ENCODE measurements at places on chromosomes 6 and 20.

- DNase-seq = no peak
These were observed at the start of gene MYLK2 for GRCh38 chr20:31819083-31819784. Gene MYLK2 (plus strand): TSS chr20:31819356. CDS start chr20:31819581, 225 bp downstream.

DNA sequence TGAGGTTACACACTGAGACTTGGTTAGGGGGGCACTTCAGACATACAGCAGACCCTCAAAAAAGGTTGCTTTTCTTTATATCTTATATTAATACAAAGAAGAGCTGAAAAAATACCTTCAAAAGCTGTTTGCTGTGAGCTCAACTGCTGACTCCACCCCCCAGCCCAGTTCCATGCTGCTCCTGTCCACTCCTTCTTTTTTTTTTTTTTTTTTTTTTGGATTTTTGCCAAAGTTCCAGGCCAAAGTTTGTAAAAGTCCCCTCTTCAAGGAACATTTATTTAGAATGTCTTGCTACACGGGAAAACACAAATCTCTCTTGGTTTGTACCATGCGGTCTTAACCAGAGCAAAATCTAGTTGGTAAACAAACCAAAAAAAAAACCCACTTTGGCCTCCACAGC lies 85.3 kb upstream of the AKAP12 start:
- DNase-seq = no peak

- no peak for DNase-seq
These were observed 6.3 kb downstream of the MAPK14 start for GRCh38 chr6:36033935-36034334.

DNA sequence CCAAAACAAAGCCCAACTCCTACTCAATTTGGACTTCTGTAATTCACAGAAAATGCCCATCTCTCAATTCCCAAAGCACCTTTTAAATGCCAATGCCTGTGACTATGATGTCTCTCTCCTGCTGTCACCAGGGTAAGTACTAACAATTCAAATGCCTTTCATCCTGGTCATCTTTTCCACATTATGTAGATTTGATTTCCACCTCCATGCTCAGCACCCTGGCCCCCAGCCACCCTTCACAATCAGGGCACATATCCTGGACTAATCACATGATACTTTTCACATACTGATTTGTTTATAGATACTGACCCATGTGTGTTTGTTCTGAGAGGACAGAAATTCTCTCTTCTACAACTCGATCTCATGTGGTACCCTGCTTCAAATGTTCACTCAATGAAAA lies 236.3 kb downstream of the PTPRK start:
- no peak for DNase-seq

DNA sequence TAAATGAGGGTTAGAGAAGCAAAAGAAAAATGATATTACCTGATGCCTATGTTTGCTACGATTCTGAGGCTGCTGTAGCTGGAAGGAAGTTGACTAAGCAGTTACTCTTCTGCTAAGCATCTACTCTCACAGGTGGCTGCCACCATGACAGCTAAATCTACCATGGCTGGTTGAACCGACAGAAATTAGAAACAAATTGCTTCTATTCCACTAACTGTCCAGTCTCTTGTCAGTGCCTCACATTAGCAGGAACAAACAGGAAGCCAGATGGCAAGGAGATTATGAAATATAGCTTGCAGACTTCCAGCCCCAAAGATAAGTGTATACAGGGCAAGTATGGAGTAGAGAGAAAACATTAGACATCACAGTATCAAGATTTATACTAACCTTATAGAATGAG lies 59.4 kb upstream of the TMEM200A start:
- no peak for DNase-seq

DNA sequence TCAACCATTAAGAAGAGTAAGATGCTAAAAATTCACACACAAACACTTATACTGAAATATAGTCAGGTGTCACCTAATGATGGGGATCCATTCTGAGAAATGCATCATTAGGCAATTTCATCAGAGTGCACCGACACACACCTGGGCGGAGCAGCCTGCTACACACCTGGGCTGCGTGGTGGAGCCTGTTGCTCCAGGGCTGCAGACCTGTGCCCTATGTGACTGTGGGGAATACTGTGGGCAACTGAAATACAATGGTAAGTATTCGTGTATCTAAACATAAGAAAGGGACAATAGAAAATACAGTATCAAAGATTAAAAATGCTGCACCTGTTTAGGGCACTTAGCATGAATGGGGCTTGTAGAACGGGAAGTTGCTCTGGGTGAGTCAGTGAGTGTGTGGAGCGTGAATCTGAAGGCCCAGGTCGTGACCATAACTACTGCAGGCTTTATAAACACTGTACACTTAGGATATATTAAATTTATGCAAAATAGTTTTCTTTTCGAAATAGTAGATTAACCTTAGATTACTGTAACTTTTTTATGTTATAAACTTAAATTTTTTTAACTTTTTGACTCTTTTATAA lies 124.4 kb upstream of the AFDN start:
- DNase-seq = no peak

DNA sequence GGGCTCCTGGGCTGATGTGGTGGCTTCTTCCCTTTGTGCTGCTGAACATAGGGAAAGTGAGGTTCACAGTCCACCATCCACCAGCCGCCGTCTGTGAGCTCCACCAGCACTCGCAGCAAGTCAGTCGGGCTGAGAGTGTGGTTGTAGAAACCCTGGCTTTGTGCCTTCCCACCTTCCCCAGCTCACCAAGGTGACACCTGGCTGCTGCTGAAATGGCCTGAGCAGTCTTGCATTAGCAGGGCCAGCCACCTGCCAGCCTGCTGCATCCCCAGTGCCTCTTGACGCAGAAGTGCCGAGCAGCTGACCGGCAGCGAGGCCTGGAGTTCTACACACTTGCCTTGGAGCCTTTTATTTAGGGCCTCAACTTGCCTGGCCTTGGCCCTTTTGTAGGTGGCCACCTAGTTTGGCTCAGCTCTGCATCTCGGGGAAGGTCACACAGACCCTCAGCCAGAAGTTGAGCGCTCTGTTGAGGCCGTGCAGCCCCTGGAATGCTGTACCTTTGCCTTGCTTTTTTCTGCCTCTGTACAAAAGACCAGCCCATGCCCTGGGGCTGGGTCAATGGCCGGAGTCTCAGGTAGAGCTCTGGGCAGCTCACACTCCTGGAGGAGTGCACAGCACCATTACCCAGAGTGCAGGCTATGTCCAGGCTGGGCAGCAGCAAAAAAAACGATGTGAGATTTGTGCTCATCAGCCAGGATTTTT lies 76.5 kb downstream of the PTPN1 start:
- no peak for DNase-seq
